Colonic mucosa (tissue), 4 donors: ENCODE measurements at places on chromosomes 7 and 10.

DNA sequence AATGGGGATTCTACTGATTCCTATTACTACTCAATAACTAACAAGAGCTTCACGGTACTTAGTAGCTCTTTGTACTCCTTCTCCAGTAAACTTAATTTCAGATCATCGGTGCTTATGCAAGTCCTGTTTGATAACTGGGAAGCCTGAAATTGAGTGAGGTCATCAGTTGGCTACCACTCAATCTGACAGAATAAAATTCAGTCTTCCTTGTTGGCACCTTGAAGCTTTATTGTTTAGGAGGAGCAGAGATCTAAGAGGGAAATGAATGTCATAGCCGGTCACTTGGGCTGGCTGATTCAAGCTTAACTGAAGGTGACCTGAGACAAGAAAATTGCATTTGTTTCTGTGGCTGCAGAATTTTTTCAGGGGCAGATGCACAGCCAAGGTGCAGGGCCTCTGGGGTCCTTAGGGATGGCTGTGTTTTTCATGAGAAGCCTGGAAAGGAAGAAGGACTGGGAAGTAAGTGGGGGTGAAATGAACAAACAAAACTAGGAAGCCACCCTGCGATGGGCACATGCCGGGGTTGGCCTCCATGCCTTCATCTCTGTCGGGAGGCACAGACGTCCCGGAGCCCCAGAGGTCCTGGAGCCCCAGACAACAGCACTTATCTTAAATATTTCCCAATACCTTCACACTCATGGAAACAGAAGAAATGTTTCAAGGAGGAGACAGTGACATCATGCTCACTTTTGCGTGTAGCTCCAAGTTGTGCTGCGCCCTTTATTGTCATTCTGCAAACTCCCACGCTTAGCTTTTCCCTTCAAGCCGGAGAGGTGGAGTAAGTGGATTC, 85.0 kb upstream of the KIF5B start:
- peak; percentile 67 for DNase-seq

DNA sequence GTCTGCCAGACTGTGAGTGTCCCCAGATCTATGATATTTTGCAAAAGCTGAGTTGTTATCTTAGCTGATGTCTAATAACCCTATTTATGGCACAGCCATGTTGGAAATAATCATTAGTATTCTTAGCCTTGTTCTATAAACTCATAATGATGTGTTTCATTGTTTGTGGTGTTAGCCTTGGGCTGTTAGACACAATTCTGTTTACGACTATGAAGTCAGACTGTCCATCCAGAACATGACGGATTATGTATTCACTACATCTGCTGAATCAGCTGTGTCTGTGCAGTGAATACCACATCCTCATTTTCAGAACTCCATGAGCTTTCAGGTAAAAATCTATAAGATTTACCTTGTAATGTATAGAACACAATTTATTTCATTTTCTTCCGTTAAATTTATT, 577.1 kb downstream of the NRG3 start:
- DNase-seq = no peak

DNA sequence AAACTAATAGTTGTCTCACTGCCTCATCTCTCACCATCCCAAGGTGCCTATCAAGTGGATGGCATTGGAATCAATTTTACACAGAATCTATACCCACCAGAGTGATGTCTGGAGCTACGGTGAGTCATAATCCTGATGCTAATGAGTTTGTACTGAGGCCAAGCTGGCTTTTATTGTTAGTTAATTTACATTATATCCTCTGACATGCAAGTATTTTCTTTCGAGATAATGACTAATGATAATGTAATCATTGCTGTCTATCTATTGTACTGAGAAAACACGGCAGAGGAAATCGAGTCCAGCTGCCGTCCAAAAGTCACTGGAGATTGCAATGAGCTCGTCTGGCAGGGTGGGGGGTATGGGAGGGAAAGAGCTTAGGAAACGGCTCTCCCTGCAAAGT, 172.4 kb upstream of the LANCL2 start:
- DNase-seq = no peak

DNA sequence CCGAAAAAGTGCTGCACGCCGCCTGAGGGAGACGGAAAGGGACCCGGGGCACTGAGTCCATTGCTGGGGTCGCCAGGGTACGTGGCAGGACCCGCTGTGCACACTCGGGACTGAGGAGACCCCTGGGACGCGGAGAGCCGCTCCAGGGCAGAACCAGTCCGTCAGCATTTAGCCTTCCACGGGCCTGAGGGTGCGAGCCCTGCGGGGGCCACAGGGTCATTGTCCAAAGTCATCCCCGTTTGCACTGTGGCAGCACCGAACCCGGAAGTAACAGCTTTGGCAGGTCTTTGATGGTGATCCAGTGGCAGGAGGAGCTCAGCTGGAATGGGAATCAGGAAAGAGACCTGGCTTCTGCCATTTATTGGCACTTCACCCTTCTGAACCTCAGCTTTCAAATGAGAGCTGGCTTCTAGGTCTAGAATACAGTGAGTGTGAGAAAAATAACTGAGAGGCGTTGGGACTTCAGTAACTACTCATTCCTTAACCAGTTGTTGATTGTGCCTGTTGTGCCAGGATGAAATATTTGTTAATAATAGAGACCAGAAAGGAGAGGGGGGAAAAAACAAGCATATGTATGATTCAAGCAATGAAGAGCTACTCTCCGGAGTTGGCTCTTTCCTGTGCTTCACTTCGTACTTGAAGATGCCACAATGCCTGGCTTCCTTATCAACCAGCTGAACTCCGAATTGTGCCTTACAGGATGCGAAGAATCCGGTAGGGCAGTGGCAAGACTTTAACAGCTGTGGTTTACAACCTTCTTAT, 811 bp upstream of the ARHGAP12 start:
- DNase-seq = peak; percentile 81

GRCh38 chr10:113780681-113781250, 29.3 kb downstream of the PLEKHS1 start:
- no peak for DNase-seq

- DNase-seq = no peak
These were observed 204.7 kb downstream of the EBF3 start for GRCh38 chr10:129759214-129760002.

GRCh38 chr10:1966712-1967376, 229.5 kb upstream of the ADARB2 start:
- DNase-seq = no peak

DNA sequence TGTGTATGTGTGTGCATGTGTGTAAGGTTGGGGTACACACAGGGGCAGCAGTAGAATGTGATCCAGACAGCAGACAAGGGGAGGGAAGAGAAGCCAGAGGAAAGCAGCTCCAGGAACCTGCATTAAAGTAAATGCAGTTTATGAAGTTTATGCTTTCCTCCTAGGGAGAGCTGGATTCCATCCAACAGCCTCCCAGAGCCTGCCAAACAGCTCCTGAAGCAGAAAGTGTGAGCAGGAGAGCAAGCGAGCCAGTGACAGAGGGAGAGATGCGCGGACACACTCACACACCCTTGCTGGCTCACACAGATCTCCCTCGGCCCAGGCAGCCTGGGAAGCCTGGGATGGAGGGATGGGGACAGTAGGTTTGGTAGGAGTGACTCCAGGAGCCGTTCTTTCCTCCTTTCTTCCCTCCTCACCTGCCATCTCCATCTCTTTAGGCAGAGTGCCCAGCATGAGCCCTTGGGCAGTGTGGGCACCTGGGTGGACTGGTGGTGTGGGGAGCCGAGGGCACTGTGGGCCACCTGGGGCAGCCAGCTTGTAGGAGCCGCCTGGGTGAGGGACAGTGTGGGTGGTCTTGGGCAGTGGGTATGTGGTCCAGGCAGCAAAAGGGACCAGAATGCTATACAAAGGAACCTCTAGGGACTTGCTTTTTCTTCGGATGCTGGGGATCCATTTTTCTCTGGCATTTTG, 46.1 kb downstream of the PAX2 start:
- DNase-seq = no peak
